ENCODE measurements at places on chromosomes 11 and 22. TPM values are rescaled to one million over a fixed set of nuclear protein-coding genes. Genes with fewer than 3 reads are reported as not detected.

DNA sequence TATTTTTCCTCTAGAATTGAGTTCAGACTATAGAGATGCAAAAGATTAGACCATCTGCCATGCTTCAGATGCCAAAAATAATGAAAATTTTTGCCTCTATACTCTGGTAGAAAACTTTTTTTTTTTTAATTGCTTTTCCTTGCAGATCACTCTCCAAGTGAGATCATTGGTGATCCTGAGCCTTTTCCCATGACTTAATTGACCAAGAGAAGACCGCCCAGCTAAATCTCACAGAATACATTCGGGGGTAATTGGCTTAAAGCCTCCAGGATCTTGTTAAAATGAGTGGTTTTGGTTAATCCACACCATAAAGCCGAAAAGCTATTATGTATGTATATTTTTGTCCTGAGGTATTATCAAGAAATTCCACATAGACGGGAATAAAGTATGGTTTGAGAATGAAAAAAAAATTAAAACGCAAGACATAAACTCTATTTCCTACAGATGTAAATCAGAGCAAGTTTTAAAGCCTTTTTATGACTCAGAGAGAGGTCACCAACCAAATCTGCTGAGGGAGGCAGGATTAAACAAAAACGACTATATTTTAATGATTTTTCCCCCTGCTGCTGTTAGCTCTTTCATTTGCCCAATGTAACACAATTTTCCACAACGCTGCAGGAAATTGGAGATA, 64.0 kb downstream of the PARVA start:
- no peak for DNase-seq

DNA sequence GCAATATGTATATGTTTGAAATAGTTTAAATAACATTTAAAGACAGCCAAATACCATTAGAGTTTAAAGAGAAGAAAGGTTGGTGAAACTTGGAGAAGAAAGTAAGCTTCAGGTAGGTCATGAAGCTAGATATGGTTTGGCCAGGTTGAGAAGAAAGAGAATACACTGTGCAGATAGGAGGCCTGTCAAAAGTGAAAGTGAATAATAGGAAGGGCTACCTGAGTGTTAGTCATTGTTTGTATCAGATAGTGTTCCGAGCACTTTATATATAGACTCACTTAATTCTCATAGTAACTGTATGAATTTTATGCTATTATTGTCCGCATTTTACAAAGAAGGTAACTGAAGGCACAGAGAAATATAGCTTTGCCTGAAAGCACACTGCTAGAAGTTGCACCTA, 56.9 kb downstream of the USP47 start:
- no peak for DNase-seq

DNA sequence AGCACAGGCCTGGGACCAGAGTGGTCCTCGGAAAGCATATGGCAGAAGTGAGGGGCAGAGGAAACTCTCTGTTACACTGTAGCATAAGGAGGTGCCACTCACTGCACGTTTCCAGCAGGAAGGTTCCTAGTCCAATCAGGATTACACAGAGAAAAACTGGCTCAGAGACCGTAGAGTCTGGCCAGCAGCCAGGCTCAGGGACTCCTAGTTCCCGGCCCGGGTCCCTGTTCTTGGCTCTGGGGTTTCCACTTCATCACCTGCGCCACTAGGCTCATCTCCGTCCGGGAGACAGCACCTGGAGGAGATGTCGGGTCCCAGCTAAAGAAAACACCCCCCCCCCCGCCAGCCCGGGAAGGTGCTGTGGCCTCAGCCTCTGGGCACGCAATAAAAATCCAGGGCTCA, 1.1 kb downstream of the TTLL12 start:
- DNase-seq, result no peak

- DNase-seq, result no peak
Observed at GRCh38 chr11:8263109-8263768, 439 bp downstream of the LMO1 start.

DNA sequence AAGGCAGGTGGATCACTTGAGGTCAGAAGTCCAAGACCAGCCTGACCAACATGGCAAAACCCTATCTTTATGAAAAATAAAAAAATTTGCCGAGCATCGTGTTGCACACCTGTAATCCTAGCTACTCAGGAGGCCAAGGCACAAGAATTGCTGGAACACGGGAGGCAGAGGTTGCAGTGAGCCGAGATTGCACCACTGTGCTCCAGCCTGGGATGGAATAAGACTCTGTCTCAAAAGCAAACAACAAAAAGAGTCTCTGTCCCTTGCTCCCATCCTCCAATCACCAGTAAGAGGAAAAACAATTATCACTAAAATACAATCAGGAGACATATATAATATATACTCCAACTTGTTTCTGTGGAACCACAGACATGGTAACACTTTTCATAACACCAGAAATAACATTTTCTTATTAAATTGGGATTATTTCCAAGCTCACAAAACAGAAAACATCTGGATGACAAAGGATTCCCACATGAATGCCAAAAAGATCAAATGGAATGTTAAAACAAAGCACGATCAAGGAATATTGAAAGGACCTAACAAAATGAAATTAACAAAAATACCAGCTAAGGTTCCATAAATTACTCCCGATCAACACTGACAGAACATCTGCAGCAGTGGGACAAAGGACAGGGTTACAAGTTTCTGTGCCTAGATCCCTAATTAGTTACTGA, 15.2 kb downstream of the FCHSD2 start:
- DNase-seq, result no peak

- DNase-seq, result peak; percentile 91
Observed at GRCh38 chr22:22397292-22397870, 111.2 kb downstream of the ZNF280B start.

The C11orf16 gene
- not detected for total RNA-seq

The KRTAP5-8 gene
- not detected for total RNA-seq

All from esophagus muscularis mucosa (tissue), 4 donors.